Muscle of leg (tissue), 16 donors: ENCODE measurements at places on chromosomes 3 and 15.

DNA sequence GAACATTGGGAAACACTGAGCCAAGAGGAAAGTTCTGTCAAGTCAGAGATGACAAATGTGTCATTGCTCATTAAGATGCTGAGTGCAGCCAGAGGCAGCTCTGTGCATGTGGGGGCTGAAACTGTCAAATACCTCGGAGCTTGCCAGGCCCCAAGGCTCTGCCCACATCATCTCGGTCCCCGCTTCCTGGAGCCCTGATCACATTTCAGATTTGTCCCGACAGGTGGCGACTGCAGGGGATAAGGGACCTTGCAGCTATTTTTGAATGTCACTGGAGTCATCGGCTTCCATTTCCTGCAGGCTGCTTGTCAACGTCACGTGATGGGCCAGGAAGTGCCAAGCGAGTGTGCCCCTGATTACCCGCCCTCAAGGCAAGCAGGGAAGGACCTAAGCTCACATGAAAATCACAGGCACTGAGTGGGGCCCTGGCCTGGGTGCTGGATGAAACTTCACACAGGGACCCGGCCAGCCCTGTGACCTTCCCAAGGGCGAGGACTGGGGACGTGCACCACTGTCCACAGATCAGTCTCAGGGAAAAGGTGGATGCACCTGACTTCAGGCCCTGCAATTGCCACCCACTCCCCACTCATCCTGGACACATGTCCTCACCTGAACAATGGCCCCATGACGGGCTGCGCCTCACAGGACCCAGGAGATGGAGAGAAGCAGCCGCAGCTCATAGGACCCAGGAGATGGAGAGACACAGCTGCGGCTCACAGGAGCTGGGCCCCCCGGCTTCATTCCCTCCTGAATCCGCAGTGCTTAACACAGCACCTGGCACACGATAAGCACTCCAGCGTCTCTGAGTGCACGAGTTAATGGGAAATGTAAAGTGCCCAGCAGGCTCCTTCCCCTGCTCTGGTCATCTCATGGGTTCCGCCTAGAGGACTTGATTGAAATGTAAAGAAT lies 73.4 kb downstream of the NUP210 start:
- no peak overlapping the region for H3K4me3 ChIP-seq
- peaks cover 2% of the 10 kb centered on the region for H3K36me3 ChIP-seq
- H3K27ac ChIP-seq = no peak overlapping the region

DNA sequence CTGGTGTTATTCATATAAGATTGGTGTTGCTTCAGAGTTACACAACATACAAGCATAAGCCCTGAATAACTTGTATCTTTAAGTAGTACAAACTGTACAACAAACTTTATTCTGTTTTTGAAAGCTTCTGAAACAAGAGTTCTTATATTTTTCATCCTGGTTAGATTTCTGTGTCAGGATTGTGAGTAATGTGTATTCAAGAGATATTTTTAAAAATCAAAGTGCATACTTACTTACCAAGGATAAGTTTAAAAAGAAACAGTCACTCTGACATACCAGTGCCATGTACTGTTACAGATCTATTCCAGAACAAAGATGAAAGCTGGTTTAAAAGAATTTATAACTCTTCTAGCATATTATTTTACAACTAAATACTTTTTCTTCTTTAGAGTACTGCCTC lies 755.1 kb downstream of the ZPLD1 start:
- no peaks in the 10 kb centered on the region for H3K27me3 ChIP-seq
- H3K4me3 ChIP-seq = no peak overlapping the region
- H3K36me3 ChIP-seq = no peaks in the 10 kb centered on the region
- H3K27ac ChIP-seq = no peak overlapping the region
- H3K4me1 ChIP-seq = no peaks in the 10 kb centered on the region

GRCh38 chr3:128442070-128442469 lies 24.6 kb downstream of the DNAJB8 start:
- H3K4me1 ChIP-seq = no peaks in the 10 kb centered on the region
- no peaks in the 10 kb centered on the region for H3K36me3 ChIP-seq
- no peak overlapping the region for H3K4me3 ChIP-seq
- H3K27me3 ChIP-seq = peaks cover 16% of the 10 kb centered on the region
- no peak for DNase-seq
- no peak overlapping the region for H3K27ac ChIP-seq

- H3K4me3 ChIP-seq = no peak overlapping the region
- peaks cover 21% of the 10 kb centered on the region for H3K36me3 ChIP-seq
- no peak for DNase-seq
- peaks cover 88% of the 10 kb centered on the region for H3K4me1 ChIP-seq
Observed at GRCh38 chr15:75671730-75672602, 24.3 kb downstream of the SNX33 start.

GRCh38 chr15:59998305-59998949 lies 5.7 kb upstream of the FOXB1 start:
- no peaks in the 10 kb centered on the region for H3K36me3 ChIP-seq
- H3K27me3 ChIP-seq = peaks cover 93% of the 10 kb centered on the region
- no peak for DNase-seq
- no peak overlapping the region for H3K4me3 ChIP-seq

GRCh38 chr15:90822204-90822955 lies 46.0 kb upstream of the FURIN start:
- DNase-seq = no peak
- no peak overlapping the region for H3K4me3 ChIP-seq
- H3K36me3 ChIP-seq = no peaks in the 10 kb centered on the region
- no peak overlapping the region for H3K27ac ChIP-seq
- H3K27me3 ChIP-seq = no peaks in the 10 kb centered on the region

- H3K36me3 ChIP-seq = no peaks in the 10 kb centered on the region
- H3K27me3 ChIP-seq = no peaks in the 10 kb centered on the region
- DNase-seq = peak; percentile 78
- peaks cover 6% of the 10 kb centered on the region for H3K4me1 ChIP-seq
- H3K27ac ChIP-seq = peak overlapping the region; percentile 0
- no peak overlapping the region for H3K4me3 ChIP-seq
Observed at GRCh38 chr3:107068980-107069379, 308.3 kb upstream of the CCDC54 start.
